ENCODE measurements at places on chromosomes 5 and 9.

DNA sequence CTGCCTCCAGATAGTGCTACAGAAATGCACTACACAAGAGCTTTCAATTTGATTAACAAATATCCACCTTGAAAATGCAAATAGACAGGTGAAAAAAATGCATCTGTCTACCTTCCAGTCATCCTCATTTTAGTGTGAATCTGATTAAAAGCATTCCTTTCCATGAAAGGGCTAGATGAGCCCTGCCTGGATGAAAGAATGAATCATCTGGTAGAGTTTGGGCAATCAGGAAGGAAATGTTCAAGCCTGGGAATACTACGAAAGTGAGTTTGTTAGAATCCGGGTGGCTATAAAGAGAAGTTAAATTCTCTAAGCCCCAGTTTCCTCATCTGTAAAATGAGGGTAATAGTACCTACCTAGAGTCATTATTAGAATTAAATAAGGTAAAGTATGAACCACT is 142.6 kb downstream of the FAM114A2 start:
- no peak for DNase-seq

GRCh38 chr9:82558855-82559630 is 503.9 kb downstream of the RASEF start:
- no peak for DNase-seq

DNA sequence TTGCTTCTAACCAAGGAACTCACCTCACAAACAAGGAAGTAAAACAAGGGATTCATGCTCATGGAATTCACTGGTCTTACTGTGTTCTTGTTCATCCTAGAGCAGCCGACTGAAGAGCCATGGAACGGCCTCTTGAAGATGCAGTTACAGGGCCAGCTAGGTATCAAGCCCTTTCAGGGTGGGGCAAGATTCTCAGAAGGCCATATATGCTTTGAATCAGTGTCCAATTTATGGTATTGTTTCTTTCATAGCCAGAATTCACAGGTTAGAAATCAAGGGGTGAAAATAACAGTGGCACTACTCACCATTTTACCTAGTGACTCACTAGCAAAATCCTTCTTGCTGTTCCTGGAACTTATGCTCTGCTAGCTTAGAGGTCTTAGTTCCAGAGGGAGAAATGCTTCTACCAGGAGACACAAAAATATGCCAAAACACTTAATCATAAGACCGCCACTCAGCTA is 159.5 kb upstream of the CDH10 start:
- no peak for DNase-seq

- DNase-seq, result no peak
Observed at GRCh38 chr9:2389404-2389803, 232.2 kb upstream of the VLDLR start.

GRCh38 chr5:173664154-173664526 is 47.7 kb upstream of the BOD1 start:
- no peak for DNase-seq

DNA sequence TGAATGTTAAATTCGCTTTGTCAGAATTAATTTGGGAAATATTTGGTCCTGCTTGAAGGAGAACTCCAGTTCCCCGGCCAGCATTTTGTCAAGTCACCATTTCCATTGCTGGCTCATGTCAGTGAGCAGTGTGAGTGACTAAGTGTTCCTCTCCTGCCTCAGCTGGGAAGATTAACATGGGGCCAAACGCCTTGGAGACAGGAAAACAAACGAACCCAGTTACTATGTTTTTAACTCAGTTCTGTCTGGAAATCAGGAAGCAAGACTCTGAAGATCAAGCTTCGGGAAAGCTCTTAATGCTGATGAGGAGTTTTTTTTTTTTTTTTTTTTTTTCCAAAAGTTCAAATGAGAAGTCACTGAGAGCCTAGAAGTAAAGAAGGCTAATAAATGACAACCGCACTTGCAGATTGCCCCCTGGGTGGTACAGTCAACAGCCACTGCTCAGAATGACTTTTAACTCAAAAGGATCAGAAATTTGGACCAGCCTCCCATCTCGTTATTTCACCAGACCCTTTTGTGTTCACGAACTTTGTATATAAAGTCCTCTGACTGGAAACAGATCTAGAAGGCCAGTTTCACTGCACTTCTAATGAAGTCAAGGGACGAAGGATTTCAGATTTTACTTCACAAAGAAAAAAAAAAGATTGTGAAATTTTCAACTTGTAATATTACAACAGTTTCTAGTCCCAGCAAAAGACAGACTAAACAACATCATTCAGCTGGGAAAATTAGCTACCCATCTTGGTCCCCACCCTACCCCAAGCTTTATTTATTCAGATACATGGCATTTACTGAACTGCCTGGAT is 121.3 kb downstream of the LHFPL2 start:
- DNase-seq, result no peak
